Activated CD8-positive, alpha-beta memory T cell treated with anti-CD3 and anti-CD28 coated beads for 24 hours (primary cell): ENCODE measurements at places on chromosomes 16 and 17.

GRCh38 chr17:75295201-75296158 is 6.2 kb upstream of the SLC25A19 start:
- DNase-seq = no peak

DNA sequence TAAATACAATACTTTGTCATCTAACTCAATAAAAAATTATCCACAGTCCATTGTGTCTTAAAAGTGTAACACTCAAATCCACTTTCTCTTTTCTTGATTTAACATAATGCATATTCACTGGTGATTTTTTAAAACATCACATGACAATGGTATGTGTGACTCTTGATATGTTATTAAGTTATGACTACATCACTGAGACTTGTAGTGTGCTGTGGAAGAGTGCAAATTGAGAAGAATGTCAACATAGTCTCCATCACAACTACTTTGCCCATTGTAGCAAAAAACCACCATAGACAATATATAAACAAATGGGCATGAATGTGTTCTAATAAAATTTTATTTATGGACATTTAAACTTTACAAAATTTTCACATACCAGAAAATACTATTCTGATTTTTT is 380.7 kb upstream of the PMFBP1 start:
- no peak for DNase-seq

- no peak for DNase-seq
Observed at GRCh38 chr16:20507280-20507679, 56.0 kb downstream of the ACSM2A start.

- no peak for DNase-seq
Observed at GRCh38 chr17:31631766-31632165, 227.3 kb downstream of the COPRS start.

- no peak for DNase-seq
Observed at GRCh38 chr17:64599827-64600226, 62.3 kb downstream of the SMURF2 start.

DNA sequence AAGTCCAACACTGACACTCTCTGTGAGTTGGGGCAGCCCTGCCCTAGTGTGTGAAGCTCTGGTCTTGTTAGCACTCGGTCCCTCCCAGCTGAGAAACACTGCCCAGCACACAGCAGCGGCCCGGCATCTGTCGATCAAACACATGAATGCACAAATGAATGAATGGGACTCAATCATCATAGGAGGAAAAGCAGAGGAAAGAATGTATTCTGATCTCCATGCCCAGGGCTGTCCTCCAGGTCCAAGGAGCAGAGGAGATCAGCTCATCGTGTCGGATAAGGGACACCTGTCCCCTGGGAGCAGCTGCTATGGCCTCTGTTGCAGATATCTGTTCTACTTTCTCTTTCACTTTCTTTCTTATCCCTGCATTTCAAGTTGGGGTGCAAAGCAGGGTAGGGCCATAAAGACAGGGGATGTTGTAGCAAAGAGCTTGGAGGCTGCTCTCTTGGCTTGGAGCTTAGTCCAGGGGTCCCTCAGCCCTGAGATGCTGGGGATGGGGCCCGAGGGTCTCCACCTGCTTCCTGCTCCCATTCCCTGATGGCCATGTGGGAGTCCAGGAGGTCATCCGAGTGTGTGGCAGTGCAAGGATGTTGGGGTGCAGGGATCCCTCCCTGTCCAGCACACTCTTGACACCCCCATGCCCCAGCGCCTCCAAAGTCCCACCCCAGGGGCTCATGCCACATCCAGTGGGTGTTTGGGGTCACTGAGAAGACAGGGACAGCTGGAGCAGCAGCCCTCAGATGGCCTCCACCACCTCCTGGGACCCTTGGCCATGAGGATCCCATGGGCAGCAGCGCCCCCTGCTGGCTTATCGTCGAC is 88.2 kb downstream of the IRF8 start:
- peak; percentile 83 for DNase-seq

- DNase-seq = peak; percentile 65
Observed at GRCh38 chr16:3094289-3095027, 4.6 kb downstream of the ZSCAN10 start.

DNA sequence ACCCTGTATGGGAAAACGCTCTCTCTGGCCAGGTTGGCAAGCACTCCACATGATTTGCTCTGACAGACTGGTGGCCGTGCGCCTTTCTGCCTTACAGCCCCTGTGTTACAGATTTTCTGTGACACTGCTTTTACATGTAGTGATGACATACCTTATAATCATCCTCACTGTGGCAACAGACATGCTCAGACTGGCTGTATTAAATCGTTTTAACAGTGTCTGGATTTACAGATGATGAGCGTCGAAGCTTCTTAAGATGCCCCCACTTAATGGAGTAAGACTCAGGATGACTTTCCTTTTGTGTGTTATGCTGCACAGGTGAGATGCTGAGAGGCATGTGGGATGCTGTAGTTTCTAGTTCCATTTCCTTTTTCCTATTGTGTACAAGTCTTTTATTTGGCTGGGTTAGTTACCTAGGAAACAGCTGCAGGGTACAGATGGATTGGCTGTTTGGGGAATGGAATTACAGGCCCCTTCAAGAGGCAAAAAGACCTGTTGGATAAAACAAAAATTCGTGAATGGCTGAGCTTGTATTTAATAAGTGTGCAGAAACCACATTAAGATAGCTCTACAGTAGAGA is 20.9 kb upstream of the VWA3A start:
- DNase-seq = no peak

DNA sequence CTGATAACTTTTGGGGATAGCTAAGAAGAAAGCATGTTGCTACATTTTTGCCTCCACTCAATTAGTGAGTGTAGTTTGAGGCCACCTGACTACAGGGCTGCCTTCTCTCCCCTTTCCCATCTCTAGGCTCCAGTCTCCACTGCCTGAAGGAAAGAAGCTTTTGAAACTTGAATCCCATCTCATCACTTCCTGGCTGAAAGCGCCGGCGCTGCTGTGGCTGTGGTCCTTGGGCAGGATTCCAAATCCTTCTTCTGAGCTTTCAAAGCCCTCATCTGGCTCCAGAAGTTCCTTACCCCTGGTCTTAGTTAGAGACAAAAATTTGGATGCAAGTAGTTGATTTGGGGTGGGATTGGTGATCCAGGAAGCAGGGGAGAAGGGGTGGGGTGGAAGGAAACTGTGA is 119.4 kb downstream of the FOXL1 start:
- DNase-seq = no peak

GRCh38 chr17:55023626-55024025 is 55.1 kb downstream of the STXBP4 start:
- DNase-seq = no peak

DNA sequence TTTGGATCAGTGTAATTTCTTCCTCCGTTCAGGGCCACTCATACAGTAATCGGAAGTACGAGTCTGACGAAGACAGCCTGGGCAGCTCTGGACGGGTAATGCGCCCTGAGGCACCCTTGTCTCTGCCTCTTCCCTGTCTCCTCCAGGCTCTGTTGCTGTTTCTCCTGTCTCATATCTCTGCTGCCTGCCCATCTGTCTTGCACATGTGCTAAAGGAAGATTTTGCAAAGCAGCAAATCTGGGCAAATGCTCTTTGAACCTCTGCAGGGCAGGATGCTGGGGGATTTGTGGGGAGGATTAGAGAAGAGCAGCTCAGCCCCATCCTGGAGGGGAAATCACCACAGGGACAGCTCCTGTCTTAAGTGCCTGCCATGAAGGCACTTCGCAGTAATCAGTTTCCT is 32.4 kb upstream of the POLR3E start:
- DNase-seq = no peak

- DNase-seq = no peak
Observed at GRCh38 chr17:67130768-67131167, 86.4 kb downstream of the CACNG1 start.

DNA sequence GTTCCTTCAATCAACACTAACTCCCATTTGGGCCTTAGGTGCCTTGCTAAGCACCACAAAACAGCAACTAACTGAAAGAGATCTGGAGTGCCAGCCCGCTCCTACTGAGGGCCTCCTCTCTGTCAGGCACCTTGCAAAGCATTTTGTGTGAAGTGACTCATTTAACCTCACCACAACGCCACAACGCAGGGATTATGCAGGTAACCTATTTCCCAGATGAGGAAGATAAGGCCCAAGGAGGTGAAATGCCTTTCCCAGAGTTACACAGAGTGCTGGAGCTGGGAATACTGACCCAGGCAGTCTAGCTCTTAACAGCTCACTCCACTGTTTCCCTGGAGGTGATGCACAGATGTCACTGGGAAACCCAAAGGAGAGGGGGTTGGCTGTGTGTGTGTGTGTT is 32.8 kb downstream of the DRC3 start:
- no peak for DNase-seq

DNA sequence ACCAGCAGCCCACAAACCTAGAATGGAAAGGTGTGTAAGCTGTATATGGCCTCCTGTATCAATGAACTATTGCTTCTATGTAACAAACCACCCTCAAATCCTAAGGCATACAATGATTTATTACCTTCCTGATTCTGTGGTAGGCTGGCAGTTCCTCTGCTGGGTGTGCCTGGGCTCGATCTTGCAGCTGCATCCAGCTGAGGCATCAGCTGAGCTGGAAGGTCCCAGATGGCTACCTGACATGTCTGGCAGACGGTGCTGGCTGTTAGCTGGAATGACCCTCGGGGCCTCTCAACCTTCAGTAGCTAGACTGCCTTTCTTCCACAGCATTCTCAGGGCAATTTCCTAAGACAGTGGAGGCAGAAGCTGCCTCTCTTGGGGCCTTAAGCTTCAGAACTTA is 152.7 kb downstream of the RAB11FIP4 start:
- DNase-seq = no peak

DNA sequence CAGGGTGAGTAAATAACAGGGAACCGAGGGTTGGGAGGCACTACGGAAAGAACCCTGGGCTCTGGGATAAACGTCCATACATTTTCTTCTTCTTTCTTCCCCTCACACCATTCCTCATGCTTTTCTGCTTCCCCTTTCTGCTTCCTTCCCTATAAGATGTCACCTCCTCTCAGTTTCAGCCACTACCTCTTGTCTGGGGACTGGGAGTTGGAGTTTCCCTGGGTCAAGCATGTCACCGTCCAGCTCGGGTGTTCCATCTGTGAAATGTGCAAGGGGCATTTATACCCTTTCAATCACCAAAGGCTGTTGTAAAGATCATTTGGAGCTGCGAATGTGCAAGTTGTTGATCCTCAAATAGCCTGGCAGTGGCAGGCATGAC is 17.5 kb upstream of the CCL22 start:
- no peak for DNase-seq

GRCh38 chr17:7241783-7242716 is at the start of gene GABARAP:
Gene GABARAP (minus strand): TSS chr17:7242449. CDS start chr17:7242330, 119 bp downstream.
- DNase-seq = peak; percentile 99

GRCh38 chr16:73874324-73874723 is 422.3 kb upstream of the PSMD7 start:
- no peak for DNase-seq

- no peak for DNase-seq
Observed at GRCh38 chr17:34248511-34249024, 6.5 kb upstream of the CCL2 start.

DNA sequence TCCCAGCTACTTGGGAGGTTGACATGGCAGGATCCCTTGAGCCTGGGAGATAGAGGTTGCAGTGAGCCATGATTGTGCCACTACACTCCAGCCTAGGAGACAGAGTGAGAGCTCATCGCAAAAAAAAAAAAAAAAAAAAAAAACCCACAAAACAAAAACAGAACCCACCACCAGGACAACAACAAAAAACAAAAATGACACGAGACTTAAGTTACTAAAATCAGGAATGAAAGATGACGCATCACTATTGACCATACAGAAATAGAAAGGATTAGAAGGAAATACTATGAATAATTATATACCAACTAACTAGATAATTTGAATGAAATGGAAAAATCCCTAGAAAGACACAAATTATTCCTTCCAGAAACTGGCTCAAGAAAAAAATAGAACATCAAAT is 432.4 kb upstream of the PMFBP1 start:
- no peak for DNase-seq

DNA sequence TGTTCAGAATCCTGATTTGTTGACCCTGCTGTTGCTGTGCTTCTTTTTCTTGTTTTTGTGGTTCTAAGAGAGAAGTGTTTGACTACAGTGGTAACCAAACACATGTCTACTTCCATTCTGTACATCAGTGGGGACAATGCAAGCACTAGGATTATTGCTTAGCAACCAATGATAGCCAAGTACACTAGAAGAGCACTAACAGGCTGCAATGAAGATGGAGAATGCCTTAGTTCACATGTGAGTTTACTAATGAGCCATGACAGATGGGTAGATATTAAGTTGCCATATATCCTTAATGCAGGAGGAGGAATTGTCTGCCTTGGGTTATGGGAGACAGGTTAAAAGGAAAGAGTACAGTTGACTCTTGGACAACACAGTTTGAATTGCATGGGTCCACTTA is 8.3 kb downstream of the EFCAB5 start:
- DNase-seq = no peak

- DNase-seq = no peak
Observed at GRCh38 chr16:69199382-69199781, 12.4 kb downstream of the SNTB2 start.

DNA sequence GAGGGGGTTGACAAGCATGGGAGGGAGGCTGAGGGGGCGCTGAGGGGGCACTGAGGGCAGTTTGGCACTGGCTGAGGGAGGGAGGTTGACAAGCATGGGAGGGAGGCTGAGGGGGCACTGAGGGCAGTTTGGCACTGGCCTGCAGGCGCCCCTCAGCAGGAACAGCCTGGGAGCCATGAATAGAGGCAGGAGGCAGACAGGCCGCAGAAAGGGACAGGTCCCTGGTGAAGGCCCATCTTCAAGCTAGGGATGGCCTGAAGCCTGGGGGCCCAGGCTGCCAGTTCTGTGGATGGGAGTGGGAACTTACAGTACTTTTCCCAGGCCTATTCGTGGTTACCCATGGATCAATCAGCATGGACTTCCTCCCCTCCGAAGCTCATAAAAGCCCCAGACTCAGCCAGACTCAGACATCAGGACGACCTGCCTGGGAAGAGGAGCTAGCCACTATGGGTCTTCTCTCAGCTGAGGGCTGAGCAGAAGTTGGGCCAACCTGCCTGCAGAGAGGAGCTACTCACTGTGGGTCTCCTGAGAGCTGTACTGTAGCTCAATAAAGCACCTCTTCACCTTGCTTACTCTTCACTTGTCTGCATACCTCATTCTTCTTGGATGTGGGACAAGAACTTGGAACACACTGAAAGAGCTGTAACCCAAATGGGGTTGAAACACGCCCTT is 72.8 kb upstream of the BRD7 start:
- DNase-seq = peak; percentile 26

DNA sequence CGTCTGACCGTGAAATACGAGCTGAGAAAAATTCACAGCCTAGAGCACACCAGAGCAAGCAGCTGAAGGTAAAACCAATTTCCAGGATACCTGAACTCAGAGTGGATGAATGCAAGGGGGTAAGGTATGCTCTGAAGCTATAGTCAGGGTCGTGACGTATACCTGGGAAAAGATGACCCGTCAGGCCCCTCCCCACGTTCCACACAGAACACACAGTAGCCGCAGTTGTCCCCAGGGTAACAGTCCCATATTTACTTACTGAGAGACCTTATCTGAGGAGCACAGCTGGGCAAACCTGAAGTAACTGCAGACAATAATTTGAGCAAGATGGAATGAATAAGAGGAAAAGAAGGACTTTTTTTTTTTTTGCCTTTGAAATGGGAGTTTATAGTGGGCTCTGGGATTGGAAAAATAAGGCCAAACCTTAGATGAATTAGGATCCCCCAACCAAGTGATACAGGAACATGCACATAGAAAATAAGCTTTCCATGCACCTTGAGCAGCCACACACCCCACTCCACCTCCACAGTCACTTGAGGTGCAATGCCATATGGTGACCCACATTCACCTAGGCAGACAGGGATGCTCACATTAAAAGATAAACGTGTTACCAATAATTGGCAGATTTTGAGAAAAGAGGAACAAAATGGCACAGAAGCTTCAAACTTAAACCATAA is 38.0 kb downstream of the ABCA6 start:
- DNase-seq = no peak

GRCh38 chr16:48596326-48596725 is 13.7 kb downstream of the N4BP1 start:
- DNase-seq = peak; percentile 75
